Suppressor macrophage treated with lipopolysaccharide for 4 hours (primary cell): ENCODE measurements at places on chromosomes 7 and 10.
A peak's percentile ranks its signal among the peaks of the same experiment; 100 is the strongest.

DNA sequence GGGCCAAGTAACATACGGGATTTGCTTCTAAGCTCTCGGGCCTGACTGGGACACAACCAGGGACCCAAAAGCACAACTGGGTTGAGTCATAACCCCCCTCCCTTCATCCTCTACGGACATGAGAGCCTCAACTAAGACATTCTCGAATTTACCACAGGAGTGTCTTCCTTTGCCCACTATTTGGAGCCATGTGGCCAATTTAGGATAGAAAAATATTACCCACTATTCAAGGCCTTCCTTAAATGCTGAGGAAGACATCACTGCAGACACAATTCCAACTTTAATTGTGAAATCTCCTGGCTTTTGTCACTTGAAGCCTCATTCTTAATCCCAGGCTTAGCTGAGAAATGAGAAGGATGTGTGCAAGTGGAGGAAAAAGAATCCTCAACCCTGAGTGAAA is 11.8 kb downstream of the CTBP2 start:
- no peak for DNase-seq

DNA sequence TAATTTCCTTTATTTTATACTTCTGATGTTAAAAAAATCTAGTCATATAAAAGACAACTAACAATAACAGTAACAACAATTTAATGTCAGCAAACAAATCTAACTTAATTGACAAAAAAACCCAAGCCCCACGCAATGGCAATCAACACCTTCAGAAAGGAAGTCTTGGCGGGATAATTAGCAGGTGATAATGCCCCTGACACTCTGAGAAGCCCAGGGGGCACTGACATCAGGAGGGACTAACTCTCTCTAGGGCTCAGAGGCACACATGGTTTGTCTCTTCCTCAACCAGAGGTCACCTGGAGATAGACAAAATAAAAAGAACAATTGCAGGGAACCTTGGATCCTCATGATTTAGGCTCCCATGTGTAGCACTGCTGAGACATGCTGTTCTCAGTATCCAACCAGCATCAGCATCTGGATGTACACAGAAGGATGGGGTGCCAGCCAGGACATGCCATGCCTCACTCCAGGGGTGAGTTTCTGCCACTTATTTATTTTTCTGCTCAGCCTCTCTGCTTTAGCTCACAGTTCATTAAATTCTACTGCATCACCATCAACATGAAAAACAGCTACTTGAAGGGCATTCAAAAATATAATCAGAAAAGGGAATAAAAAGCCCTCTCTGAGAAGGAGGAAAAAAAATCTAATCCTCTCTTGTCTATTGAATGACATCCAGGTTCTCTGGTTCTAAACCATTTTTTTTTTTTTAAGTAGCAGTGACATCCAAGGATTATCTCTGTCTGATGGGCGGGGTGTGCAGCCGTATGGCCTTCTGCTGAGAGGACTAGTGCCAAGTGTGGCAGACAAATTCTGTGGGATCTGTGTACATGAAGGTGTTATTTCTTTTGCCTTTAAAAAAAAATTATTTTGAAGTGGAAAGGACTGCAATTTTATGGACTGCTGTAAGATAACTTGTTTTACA is 96.3 kb downstream of the ATXN7L1 start:
- DNase-seq: no peak

- DNase-seq: no peak
Observed at GRCh38 chr7:157713591-157713990, 376.8 kb downstream of the DNAJB6 start.

DNA sequence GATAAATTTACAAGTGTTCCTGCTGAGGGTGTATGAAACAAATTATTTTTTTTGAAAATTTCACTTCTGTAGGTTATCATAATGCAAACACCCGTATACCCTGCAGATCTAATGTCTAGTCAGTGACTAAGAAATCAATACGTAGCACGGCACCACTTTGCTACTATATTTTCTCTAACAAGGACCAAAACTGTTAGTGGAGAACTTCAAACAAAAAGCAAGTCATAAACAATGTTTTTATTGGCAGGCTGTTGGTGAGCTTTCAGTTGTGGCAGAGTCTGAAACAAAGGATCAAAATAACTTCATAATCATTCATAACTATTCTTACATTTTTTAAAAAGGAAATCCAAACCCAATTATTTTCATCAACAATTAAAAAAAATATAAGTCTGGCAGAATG is 11.8 kb downstream of the SEM1 start:
- no peak for DNase-seq

DNA sequence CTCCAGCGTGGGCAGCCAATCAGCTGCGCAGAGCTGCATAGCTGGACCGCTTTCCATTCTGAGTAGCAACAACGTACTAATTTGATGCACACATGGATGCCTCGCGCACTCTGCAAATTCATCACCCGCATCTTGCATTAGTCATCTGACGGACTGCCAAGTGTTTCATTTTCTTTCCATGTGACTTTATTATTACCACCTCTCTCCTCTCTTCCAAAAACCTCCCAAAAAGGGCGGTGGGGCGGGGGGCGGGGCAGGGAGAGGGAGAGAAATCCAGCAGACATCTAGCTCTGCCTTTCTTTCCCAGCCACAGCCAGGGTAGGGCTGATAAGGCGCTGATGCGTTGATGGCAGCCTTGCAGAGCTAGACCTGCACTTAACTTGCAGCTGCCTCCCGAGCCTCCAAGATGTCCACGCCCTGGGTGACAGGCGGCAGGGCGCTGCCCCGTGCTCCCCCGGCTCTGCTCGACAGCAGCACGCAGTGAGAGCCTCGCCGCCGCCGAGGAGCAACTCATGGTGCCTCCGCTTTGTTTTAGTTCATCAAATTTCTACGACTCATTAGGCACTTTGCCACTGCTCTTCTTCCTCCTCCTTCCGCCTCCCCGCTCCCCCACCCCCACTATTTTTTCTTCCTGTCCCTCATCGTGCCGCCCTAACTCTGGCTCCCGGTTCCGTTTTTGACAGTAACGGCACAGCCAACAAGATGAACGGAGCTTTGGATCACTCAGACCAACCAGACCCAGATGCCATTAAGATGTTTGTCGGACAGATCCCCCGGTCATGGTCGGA is 147.3 kb downstream of the CELF2 start:
- peak; percentile 77 for DNase-seq

DNA sequence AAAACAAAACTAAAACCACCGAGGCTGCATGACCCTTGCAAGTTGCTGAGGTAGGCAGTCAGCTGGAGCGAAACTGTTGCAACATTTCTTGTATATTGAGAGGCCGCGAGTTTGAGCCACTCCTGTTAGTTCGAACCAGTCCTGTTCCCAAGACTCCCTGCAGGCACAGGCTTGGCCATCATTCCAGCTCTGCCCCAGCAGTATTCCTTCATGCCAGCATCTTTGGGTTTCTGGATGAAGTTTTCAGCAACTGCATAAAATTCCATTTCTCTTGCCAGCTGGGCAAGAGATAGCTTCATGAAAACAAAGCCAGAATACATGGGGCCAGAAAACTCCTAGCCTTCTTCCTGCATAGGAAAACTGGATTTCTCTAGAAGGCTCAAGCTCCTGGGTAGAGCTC is 207.6 kb downstream of the FRMD4A start:
- DNase-seq: no peak

DNA sequence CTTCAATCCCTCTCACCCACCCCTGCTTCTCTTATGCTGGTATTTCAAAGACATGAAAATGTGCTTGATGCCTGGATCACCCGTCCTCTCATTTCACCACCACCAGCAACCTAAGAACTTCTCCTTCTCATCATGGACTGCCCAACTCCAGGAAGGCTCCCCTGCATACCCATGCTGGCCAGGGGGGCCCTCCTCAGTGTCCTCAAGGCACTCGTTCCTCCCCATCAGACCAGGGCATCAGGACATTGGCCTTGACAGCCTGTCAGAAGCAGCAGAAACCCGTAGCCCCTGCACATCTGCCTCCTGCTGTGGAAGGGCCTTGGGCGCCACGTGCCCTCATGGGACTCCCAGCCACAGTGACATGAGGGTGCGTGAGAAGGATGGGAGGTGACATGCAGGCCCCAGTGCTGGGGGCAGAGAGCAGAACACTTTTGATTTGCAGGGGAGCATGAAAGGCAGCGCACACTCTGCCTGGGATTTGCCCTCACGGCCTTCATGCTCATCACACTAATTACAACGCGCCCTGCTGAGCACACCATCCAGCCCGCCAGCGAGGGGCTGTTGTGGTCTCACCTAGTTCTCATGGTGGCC is 1.9 kb upstream of the HSPA12A start:
- no peak for DNase-seq

GRCh38 chr10:132208462-132209050 is 21.8 kb downstream of the DPYSL4 start:
- DNase-seq: no peak
